ENCODE measurements at places on chromosomes 7 and 10.

- ATAC-seq: peak; percentile 88
Measured at GRCh38 chr7:2049782-2050510, 182.8 kb downstream of the MAD1L1 start.

DNA sequence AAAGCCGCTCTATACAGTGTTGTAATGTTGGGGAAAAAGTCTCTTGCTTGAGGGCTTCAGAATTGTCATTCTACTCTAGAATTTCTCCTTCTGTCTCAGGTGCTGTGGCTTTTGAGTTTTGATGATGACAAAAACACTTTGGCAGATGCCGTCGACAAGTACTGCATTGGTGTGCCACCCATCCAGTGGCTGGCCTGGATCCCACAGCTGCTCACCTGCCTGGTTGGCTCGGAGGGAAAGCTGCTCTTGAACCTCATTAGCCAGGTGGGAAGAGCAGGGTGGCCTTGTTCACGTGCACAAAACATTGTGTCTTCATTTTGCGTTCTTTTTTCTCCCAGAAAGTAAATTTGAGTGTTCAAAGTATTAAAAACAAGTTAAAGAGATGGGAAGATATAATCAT is 112.0 kb downstream of the TRRAP start:
- ATAC-seq: no peak

- no peak for ATAC-seq
Measured at GRCh38 chr10:32153931-32154330, 97.7 kb upstream of the KIF5B start.

- ATAC-seq: no peak
Measured at GRCh38 chr7:84546403-84546802, 351.8 kb upstream of the SEMA3A start.

GRCh38 chr10:114874827-114875411 is 53.3 kb downstream of the FHIP2A start:
- ATAC-seq: peak; percentile 68

- no peak for ATAC-seq
Measured at GRCh38 chr7:101686030-101686429, 56.9 kb upstream of the MYL10 start.

DNA sequence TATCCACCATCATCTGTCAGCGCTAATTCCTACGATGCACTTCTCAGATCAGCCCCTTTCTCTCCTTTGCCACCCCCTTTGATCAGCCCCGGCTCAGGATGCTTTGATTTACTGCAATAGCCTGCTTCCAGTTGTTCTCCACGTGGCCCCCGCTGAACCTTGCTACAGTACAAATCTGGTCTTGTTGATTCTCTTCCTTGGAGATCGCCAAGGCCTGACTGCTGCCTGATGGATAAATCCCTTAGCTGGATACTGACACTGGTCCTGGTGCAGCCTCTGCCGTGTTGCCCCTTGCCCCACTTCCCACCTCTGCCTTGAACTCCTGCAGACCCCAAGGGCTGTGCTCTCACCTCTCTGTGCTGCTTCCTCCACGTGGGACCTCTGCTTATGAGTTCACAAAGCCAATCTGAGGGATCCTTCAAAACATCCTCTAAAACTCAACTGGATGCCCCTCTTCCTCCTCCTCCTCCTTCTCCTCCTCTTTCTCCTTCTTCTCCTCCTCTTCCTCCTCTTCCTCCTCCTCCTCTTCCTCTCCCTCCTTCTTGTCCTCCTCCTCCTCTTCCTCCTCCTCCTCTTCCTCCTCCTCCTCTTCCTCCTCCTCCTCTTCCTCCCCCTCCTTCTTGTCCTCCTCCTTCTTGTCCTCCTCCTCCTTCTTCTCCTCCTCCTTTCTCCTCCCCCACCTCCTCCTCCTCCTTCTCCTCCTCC is 15.3 kb downstream of the PLXNA4 start:
- peak; percentile 46 for ATAC-seq

- ATAC-seq: no peak
Measured at GRCh38 chr7:95421000-95421846, 13.6 kb downstream of the PON2 start.

DNA sequence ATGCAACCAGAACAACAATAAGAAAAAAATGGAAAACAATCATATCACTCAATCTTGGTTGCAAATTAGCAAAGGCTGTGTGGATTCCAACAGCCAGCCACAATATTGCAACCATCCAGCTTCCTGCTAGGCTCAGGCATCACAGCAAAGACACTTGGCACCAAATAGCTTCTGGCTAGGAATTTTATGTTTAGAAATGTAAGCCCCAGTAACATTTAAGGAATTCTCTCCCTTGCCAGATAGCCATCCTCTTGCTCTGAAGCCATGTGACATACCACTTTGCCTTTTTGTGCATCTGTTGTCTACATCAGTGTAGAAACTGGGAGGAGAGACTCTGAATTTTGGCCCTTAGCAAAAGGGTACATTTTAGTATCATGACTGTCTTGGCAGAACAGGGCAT is 22.2 kb downstream of the MKX start:
- ATAC-seq: no peak

DNA sequence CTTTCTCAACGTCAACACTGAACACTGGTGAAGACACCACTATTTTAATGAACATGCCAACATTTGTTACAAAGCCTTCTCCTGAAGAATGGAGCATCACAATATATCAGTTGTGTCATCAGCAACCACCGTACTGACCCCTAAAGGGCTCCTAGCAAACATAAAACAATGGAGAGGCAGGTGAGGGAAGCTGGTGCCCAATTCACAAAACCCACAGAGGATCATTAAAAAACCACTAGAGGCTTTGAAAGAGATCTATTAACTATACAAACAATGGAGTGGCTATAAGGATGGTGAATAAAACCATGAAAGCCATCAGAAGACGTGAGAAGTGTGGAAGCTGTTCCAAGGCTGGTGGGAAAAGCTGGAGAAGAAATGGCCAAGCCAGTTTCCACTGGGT is 150.8 kb downstream of the FAM107B start:
- ATAC-seq: no peak

DNA sequence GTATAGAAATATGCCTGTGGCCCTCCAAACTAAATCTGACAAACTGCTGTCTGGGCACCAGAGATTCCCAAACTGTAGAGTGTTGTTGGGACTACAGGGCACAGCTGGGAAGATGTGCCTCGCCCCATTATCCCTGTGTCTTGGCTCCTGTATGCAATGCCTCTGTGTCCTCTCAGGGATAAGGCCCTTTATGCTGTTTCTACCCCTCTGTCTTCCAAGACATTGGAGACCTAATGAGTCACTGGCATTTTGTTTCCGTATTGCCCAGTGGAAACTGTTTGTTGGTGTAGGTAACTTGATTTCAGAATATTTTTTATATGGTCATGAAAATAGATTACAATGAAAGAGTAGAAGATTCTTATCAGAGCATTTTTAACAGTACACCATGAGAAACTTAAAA is 183.2 kb downstream of the GLI3 start:
- no peak for ATAC-seq

DNA sequence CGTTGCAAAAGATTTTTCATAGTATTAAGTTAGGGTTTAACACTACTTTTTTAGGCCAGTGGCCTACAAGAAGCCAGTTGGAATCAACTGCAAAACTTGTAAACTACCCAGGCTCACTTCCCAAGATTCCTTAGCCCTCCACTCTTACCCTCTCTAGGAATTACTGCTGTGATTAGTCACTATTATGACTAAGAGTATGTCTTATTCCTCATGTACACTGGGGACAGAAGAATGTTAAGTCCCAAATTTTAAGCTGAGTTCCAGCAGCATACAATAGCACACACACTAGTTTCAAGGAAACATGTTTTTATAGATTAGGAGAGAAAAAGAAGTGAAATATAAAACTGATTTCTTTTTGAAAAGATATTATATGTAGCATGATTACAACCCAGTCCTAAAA is 42.8 kb downstream of the FBXL13 start:
- no peak for ATAC-seq

- ATAC-seq: no peak
Measured at GRCh38 chr7:103704701-103705100, 258.7 kb upstream of the SLC26A5 start.

DNA sequence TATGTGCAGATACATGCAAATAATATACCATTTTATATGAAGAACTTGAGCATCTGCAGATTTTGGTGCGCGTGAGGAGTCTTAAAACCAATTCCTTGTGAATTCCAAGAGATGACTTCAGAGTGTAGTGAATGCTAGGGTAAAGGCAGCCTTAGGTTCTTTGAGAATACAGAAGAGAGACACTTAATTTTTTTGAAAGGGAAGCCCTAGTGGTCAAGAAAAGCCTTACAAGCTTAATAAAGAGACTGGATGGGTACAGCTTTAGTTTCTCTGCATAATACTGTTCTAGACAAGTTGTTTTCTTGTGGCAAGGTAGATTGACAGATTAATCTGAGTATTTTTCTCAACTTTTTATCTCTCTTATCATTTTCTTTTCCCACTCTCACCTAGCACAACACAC is 636.5 kb downstream of the DNAJB9 start:
- ATAC-seq: no peak

- no peak for ATAC-seq
Measured at GRCh38 chr10:32271617-32272016, 75.3 kb downstream of the EPC1 start.

- ATAC-seq: no peak
Measured at GRCh38 chr10:51231754-51232153, 157.5 kb downstream of the PRKG1 start.

DNA sequence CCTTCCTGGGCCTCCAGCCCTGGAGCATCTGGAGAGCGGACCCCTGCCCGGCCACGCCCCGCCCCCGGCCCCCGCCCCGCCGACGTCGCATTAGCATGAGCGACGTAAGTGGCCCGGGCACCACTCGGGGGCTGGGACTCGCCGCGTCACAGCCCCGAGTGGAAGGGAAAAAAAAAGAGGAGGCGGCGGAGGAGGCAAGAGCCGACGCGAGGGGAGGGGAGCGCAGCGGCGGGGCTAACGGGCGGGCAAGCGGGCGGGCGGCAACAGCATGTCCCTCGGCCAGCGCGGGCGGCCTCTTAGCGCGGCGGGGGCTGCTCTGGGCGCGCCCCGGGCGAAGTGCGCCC is at the start of gene SLC18A3:
Gene SLC18A3, plus strand, starts transcription at position 197 of the 344 bp plus-strand sequence. CDS start 431 bp downstream, outside the sequence.
- no peak for ATAC-seq

GRCh38 chr7:121016966-121017365 is 28.5 kb downstream of the CPED1 start:
- ATAC-seq: no peak

DNA sequence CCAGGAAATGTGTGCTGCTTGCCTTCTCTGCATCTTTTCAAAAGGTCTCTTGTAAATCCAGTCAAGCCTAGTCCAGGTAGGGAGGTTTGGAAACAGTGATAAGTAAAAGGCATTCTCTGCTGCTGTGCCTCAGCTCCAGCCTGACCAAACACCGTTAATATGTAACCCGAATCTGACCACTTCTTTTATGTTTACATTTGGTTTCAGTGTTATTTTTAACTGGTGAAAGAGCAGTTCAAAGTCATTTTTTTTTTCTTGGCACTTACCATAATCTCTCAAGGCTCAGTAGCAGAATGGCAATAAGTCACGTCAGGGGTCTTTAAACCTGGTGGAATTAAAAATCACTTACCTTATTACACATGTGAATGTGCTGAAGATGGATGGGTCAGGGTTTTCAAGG is 216.8 kb downstream of the PTEN start:
- ATAC-seq: no peak

DNA sequence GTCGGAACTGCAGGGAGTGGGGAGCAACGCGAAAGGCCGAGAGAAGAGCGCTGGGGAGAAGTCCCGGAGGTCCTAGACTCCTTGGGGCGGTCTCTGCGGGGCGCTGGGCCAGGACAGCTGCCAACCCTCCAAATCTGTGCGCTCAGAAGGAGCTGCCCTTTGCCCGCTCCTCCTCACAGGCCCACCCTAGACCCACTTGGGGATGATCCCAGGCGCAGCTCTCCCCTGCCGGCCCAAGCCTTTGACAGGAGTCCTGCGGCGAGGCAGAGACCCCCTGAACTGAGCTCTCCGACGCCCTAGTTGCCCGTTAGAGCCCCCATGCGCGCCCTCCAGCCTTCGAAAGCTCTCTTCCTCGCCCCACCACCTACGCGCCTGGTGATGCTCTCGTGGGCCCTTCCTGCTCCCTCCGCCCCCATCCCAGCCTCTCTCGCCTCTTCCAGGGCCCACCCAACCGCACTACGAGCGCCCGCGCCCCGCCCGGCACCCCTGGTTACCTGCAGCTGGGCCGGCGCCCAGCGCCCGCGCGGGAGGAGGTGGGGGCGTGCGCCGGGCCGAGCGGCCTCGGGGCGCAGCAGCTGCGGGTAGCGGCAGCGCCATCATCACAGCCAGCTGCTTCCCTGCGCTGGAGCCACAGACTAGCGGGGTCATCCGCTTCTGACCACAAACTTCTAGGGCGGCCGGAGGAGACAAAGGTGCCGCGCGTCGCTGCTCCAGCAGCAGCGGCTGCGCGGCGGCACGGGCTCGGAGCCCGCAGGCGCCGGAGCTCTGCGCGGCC is 353.4 kb downstream of the DNAJB6 start:
- ATAC-seq: no peak

DNA sequence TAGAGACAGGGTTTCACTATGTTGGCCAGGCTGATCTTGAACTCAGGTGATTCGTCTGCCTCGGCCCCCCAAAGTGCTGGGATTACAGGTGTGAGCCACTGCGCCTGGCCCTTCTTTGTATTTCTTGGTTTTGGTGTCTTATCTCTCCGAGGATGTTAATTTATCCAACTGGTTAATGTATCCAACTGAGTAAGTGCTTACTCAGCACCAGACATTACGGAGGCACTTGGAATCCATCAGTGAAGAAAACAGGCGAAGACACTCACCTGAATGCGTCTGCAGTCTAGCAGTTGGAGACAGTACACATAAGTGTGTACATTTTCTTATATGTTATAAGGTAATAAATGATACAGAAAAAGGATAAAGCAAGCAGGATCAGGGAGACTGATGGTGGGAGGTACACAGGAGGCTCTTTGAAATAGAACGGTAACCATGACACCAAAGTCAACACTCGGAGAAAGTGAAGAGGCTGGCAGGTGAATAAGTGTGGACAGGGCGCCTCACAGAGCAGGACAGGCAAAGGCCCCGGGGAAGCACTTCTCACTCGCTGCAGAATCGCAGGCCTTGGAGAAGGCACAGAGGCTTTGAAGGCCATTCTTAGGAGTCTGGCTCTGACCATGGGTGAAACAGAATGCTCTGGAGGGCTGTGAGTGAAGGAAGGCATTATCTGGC is 73.1 kb downstream of the LANCL2 start:
- ATAC-seq: no peak

- ATAC-seq: peak; percentile 62
Measured at GRCh38 chr7:28096713-28097112, 83.9 kb downstream of the JAZF1 start.

- peak; percentile 72 for ATAC-seq
Measured at GRCh38 chr7:99314504-99314903, 11.2 kb upstream of the ARPC1A start.

- no peak for ATAC-seq
Measured at GRCh38 chr7:28729727-28730126, 228.4 kb downstream of the TRIL start.

DNA sequence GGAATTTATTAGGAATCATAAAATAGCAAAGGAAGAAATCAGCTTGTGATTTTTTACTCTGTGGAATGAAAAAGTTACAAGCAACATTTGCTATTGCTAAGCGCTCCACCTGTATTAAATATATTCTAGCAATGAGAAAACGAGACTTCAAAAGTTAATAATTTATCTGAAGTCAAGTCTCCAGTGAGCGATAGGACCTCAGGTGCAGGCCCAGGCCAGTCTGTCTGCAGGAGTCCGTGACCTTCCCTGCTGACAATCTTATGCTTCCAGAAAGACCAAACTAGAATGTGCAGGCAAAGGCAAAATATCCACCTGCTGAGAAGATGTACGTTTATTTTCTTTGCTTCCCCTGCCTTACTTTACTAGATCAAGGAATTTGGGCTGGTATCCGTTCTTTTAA is 22.7 kb downstream of the MRC1 start:
- ATAC-seq: no peak
